ENCODE measurements at places on chromosomes 3 and 15.

- DNase-seq = no peak
Observed at GRCh38 chr3:10219737-10220136, 28.5 kb upstream of the TATDN2 start.

DNA sequence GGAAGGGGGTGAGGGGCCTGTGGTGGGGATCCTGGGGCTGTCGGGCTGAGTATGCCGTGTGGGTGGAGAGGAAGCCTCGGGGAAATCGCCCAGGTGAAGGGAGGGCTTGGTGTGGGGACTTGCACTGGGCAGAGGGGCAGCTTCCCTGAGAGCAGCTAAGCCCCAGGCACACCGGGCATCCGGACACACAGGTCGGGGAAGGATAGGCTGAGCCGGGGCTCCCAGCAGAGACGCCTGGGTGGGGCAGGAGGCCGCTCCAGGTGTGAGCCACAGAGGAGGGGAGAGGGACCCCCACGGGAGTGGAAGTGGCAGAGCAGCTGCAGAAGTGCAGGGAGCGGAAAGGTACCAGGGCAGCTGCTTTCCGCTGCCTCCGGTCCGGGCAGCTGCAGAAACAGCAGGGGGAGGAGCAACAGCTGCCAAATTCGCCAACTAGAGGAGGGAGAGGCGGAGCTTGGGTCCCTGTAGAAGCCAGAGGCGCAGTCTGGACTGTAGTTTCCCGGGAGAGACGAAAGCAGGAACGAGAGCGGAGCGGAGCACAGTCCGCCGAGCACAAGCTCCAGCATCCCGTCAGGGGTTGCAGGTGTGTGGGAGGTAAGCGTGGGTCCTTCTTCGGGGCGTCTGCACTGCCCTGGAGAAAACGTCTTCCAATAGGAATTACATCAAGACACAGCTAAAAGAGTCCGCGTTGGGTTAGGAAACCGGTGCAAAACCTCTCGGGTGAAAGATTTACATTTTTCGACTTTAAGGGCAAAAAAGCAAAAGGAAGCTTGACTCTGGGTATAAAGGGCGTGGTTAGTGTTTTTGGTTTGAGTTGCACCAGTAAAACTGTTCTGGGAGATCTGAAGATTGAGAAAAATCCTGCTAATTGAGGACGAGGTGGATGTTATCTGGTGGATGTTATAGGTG is at the start of gene SERPINI1:
SERPINI1 (plus strand) TSS at position 489 of the 906 bp plus-strand sequence. CDS start 53,408 bp downstream, outside the sequence.
- peak; percentile 93 for DNase-seq

GRCh38 chr3:100263583-100263982 is 2.8 kb downstream of the TBC1D23 start:
- no peak for DNase-seq

- no peak for DNase-seq
Observed at GRCh38 chr3:43534675-43535074, 87.1 kb downstream of the ANO10 start.

- no peak for DNase-seq
Observed at GRCh38 chr3:136387031-136387430, 136.9 kb downstream of the PCCB start.

- DNase-seq = no peak
Observed at GRCh38 chr3:152222327-152222726, 46.4 kb upstream of the MBNL1 start.

- DNase-seq = no peak
Observed at GRCh38 chr3:175238801-175239200, 379.7 kb downstream of the NAALADL2 start.

DNA sequence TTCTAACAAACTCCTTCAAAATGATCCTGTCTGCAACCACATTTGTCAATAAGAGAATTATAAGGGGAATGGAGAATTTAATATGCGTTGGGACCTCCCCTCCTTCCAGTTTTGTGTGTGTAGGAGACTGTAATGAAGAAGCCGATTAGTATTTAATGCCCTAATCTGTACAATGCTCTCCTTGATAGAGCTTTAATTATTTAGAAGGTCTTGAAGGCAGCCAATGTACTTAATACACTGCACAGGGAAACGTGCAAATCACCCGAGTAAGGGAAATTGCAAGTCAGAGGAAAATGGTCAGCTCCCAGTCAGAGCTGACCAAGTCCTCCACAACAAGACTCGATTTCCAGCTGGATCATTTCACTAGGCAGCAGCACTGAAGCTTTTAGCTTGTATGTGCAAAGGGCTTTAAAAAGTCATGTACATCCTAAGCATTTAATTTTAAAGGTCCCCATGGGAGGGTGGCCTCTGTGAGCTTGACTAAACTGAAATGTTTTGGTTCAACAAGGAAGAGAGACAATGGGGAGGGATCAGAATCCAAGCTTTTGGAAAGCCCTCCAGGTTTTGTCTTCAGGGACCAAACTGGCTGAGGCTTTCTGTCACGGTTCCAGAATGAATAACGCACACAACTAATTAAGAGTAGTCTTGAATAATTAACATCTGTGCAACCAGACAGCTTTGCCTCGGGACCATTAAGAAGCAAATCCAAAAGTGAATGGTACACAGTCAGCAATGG is 159.8 kb upstream of the MITF start:
- no peak for DNase-seq

DNA sequence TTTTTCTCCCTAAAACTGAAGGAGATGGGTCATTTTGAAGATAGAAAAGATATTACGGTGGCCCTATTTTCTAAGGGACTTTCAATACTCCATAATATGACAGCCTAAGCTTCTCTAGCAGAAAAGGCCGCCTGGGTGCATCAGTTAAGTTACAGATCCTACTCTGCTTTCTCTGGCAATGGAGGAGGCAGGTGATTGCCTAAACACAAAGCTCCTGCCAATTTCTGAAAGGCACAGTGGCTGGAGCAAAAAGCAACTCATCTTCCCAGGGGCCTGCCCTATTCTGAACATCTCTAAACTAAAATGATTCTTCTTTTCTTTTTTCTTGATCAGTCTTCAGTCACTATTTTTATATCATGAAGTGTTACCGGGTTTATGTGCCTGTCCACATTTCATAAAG is 276.7 kb downstream of the CNTN4 start:
- no peak for DNase-seq

DNA sequence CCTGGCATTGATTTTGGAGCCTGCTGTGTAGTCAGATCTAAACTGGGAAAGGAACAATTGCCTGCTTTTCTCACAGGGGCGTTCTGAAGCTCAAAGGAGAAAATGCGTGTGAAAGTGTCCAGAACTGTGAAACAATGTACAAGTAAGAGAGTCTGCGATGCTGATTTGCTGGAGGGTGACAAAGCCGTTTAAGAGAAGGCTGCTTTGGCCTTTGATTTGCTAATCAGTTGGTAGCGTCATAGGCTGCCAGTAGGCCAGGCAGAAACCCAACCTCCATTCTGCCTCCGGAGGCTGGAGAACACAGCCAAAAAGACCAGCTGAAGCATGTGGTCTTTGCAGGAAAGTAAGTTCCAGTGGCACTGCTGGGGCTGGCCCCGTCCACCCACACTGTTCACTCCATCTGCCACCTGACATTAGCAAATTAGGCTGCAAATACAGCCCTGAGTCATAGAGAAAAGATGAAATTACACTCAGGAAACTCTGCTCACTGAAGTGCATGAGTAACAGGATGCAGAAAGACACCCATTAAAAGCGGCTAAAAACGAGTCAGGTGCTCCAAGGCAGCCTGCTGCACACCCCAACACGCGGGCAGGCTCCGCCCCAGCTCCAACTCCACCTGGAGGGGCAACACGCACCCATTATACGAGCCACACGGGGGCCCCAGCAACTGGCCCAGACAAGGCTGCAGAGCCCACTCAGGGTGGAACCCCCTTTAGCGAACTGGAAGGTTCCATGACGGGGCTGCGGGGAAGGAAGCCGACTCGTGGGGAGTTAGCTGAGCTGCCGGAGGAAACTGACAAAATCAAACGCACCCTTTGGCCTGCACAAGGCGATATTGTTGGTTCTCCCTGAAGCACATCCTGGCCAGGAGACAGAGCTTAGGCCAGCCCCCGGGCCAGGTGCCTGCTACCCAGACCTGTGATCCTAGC is 31.6 kb downstream of the ZDHHC19 start:
- peak; percentile 92 for DNase-seq

DNA sequence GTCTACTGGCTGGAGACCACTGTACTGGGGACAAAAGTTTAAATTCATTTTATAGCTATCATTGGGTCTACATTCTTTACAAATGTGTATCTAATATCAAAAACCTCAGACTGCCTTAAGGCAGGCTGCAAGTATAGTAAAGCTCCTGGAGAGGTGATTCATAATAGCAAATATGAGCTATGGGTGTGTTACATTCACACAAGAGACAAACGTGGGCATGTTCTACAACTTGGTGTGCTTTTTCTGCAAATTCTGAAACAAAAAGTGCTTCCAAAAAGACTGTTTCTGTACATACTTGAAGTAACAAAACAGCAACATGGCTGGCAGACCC is 1101.4 kb downstream of the ROBO1 start:
- no peak for DNase-seq

- DNase-seq = no peak
Observed at GRCh38 chr15:71812966-71813722, 2.8 kb downstream of the NR2E3 start.

- DNase-seq = no peak
Observed at GRCh38 chr15:93671387-93671943, 559.9 kb upstream of the MCTP2 start.

DNA sequence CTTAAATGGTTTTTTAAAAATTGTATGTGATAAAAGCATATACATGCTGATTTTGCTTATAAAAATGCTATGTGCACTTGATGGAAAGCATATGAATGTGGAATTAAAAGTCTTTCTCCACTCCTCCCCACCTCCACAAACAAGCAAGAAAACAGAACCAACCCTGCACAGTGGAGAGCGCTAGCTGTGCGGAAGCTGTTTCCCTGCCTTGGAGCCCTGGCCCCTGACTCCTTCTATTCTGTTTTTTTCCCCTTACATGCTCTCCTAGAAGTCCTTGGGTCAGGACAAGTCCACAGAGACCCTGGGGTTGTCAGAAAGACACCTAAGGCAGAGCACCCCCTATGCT is 64.2 kb downstream of the BOC start:
- no peak for DNase-seq

DNA sequence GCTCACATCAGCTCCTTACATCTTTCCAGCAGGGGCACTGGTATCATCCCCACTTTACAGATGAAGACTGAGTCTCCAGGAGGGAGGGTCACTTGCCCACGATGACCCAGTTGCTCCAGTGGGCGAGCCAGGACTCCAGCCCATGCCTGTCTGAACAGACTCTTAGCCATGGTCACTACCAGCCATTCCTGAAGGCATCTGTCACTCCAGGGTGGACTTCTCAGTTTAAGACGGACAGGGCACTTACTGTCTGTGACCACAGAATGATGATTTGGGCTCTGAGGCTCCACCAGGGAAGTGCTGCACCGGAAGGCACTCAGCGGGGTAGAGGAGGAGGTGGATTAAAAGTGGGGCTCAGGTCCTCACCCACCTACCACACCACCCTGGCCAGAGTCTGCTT is 104.0 kb upstream of the SLC6A6 start:
- DNase-seq = no peak

DNA sequence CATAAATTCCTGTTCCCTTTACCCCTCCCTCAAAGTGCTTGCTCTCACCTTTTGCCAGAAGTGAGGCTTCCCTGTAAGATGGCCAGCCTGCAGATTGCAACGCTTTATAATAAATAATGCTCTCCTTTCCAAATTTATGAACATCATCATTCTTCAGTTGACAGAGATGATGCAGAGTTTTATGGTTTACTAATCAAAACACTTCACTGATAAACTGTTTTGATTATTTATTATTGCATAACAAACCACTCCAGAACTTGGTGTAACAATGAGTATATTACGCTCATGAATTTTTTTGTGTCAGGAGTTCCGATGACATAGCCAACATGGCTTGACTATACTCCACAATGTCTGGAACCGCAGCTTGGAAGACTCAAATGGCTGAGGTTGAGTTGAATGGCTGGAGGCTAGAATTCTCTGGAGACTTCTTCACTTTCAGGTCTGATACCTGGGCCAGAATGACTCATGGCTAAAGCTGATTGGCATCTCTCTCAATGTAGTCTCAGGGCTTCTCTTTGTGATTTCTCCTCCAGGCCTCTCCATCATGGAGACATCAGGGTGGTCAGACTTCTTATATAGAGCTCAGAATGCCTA is 27.3 kb upstream of the TGFBR2 start:
- no peak for DNase-seq

DNA sequence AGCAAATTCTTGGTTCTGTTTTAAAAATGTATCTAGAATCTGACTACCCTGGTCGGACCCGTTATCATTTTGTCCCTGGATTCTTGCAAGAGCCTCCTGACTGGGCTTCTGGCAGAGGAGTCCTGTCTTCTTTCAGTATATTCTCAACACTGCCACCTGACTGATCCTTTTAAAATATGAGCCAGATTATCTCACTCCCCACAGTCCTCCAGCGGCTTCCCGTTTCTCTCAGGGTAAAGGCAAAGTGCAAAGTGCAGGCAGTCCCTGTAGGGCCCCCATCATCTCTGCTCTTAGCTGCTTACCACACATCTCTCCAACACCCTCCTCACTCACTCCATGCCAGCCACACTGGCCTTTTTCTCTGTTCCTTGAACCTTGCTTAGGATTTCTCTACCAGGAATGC is 28.4 kb downstream of the CRTC3 start:
- no peak for DNase-seq

GRCh38 chr3:188272481-188273372 is 118.8 kb downstream of the LPP start:
- DNase-seq = no peak

DNA sequence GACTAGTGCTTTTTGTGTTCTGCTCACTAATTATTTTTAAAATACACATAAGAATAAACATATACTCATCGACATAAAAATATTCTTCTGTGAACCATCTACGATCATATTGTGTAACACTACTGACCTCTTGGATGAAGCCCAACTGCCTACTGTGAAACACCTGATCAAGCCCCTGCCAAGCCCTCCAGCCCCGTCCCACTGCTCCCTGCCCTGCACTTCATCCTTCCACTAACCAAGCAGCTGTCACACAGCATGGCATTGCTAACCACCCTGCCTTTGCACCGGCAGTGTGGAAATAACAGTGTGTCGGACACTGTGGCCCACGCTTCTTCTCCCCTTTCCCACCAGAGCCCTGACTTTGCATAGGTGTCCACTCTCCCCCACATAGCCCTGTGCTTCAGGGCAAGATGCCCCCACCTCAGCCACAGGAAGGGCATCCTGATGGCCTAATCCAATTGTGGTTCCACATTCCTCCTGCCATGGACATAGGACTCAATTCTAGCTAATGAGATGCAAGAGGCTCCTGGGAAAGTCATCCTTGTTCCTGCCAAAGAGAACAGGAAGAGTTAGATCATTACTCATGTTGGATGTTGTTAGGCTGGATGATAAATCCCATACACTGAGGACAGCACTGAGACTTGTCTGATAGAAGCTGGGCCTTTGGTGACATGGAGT is 35.0 kb upstream of the ARID3B start:
- no peak for DNase-seq

DNA sequence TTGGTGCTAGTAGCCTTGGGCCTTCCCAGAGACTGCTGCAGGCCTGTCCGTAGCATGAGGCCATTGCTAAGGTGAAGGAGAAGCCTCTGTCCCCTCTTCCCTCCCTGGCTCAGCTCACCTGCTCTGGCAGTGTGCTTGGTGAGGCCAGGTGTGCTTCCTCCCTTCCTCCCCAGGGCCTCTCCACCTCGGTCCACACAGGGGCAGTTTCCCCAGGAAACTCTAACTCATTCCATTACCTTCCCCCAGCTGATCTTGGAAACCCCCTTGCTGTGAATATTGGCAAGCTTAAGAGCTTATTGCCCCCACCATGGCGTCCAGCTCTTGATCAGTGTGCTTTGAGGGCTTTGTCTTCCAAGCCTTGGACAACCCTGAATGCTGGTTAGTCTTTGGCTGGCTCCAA is 52.7 kb downstream of the ZNF445 start:
- DNase-seq = no peak

GRCh38 chr3:183536238-183536880 is 19.1 kb downstream of the KLHL6 start:
- no peak for DNase-seq

GRCh38 chr15:22228101-22228762 is 147.9 kb downstream of the OR4M2 start:
- peak; percentile 61 for DNase-seq
